ENCODE measurements at places on chromosomes 11 and 22. TPM values are rescaled to one million over a fixed set of nuclear protein-coding genes. Genes with fewer than 3 reads are reported as not detected.

The NXPE1 gene
- total RNA-seq = not detected

The RASL10A gene
- total RNA-seq = 0.32 TPM

The TP53I11 gene
- 7.6 TPM for total RNA-seq

The ARHGAP20 gene
- total RNA-seq = 0.11 TPM

The PRR33 gene
- 0.07 TPM for total RNA-seq

The FOLR3 gene
- 4.6 TPM for total RNA-seq

The LRRC75B gene
- not detected for total RNA-seq

The TRIM49 gene
- total RNA-seq = not detected

The PKNOX2 gene
- total RNA-seq = not detected

The KRTAP5-1 gene
- not detected for total RNA-seq

The LAYN gene
- 0.87 TPM for total RNA-seq

The APIP gene
- 8.2 TPM for total RNA-seq

The INS gene
- total RNA-seq = not detected

The SLCO2B1 gene
- 3.5 TPM for total RNA-seq

The MRGPRX2 gene
- total RNA-seq = not detected

The RAB30 gene
- 24.7 TPM for total RNA-seq

The UBTFL1 gene
- not detected for total RNA-seq

The TRIM51 gene
- total RNA-seq = not detected

The HTR3A gene
- total RNA-seq = not detected

The KDM4D gene
- 0.68 TPM for total RNA-seq

The CELSR1 gene
- 4.6 TPM for total RNA-seq

The OR52A1 gene
- not detected for total RNA-seq

The RAC2 gene
- 907 TPM for total RNA-seq

The DAGLA gene
- 2.1 TPM for total RNA-seq

The RAB38 gene
- total RNA-seq = 0.30 TPM

The SMIM38 gene
- 0.49 TPM for total RNA-seq

The ALX4 gene
- total RNA-seq = not detected

The OR51B5 gene
- total RNA-seq = not detected

The TPP1 gene
- total RNA-seq = 134 TPM

The GGTLC3 gene
- not detected for total RNA-seq

The PRR5L gene
- total RNA-seq = 2.6 TPM

The APOA5 gene
- total RNA-seq = not detected

The PLET1 gene
- total RNA-seq = not detected

The NRGN gene
- total RNA-seq = 1.5 TPM

The BRSK2 gene
- total RNA-seq = 0.30 TPM

The SMTNL1 gene
- total RNA-seq = not detected

The CREB3L1 gene
- not detected for total RNA-seq

The APOL1 gene
- 17.8 TPM for total RNA-seq

The KBTBD3 gene
- 16.6 TPM for total RNA-seq

The SLC22A6 gene
- total RNA-seq = not detected

The ZNF280B gene
- 3.0 TPM for total RNA-seq

The OR52I1 gene
- not detected for total RNA-seq

The CCDC81 gene
- total RNA-seq = 0.81 TPM

The ASPHD2 gene
- 3.0 TPM for total RNA-seq

The HTR3B gene
- total RNA-seq = not detected

The XNDC1N gene
- 14.6 TPM for total RNA-seq

The CHRM4 gene
- 0.48 TPM for total RNA-seq

The NPAS4 gene
- not detected for total RNA-seq

The GGTLC2 gene
- total RNA-seq = not detected

The NAA40 gene
- 24.8 TPM for total RNA-seq

The DCHS1 gene
- total RNA-seq = 10.9 TPM

The TMEM86A gene
- total RNA-seq = 4.3 TPM

The TH gene
- not detected for total RNA-seq

The GPHA2 gene
- total RNA-seq = not detected

The UPK3A gene
- not detected for total RNA-seq

The C11orf42 gene
- total RNA-seq = not detected

Measured in naive thymus-derived CD4-positive, alpha-beta T cell (primary cell).